ENCODE measurements at places on chromosomes 2 and 18.

DNA sequence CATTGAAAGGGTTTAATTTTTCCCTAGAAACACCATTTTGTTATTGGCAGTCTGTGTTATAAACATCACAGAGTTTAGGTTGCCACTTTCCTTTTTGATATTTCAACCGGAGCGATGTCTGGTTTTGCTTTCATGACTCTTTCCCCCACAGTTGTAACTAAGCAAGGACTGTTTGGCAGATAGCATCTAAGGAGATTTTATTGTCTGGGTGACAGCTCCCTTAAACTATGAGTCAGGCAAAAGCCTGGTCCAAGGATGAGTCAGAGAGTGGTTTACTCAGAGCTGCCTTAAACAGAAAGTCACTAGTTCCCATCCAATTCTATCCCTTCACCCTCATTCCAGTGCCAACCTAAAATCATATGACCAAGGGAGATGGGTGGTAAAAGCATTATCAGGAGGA is 341.6 kb upstream of the VWC2L start:
- DNase-seq: no peak

DNA sequence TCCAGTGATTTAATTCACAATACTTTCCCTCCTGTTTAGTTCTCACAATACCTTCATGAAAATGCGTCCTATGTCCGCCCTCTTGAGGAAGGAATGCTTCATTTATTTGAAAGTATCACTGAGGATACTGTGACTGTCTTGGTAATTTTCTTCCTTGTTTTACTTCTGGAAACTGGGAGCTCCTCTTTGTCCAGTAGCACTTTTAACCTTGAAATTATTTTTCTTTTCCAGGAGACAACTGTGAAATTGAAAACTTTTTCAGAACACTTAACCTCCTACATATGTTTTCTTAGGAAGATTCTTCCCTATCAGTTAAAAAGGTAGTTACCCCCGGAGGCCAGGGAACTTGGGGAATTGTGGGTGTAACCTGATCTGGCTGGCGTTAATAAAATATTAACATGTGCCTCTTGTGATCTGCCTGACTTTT is 58.9 kb upstream of the STON1 start:
- DNase-seq: no peak

- DNase-seq: no peak
Measured at GRCh38 chr2:126674075-126674744, 18.3 kb downstream of the GYPC start.

GRCh38 chr2:219980638-219981037 is 353.2 kb downstream of the SLC4A3 start:
- DNase-seq: no peak

DNA sequence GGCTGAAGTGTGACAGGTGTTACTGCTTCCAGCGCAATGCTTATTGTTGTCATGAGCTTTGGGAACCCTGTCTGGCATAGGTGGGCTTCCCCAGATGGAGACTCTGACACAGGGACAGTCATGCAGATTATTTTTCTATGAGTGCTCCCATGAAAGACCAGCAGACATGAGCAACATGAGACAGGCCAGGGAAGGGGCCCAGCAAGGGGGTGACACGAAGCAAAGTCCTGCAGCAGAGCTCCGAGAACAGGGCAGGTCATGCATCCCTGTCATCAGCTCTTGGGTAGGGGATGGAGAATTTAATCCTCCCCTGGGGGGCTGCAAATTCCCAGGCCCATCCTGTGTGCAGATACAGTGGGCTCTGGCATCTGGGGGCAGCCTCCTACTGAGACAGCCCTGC is 77.4 kb downstream of the CTAGE1 start:
- no peak for DNase-seq

DNA sequence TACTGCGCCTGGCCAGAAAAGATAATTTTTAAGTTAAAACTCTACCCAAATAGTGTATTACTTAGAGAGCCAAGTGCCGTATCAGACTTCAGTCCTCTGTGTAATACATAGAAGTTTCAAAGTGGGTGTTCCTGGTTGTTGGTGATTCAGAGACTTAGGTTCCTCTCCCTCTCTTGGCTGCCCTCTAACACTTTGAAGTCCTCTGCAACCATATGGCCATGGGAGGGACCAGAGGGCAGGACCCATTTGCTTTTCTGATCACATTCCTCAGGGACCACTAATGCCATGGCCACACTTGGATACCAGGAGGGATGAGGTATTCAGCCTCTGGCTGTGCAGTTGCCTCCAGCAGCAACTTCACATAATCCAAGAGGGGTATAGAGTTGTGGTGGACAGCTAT is 131.5 kb downstream of the CAPN13 start:
- DNase-seq: no peak

- no peak for DNase-seq
Measured at GRCh38 chr2:37267685-37268084, 36.2 kb downstream of the NDUFAF7 start.

- no peak for DNase-seq
Measured at GRCh38 chr2:32357318-32358110, 691 bp downstream of the BIRC6 start.

DNA sequence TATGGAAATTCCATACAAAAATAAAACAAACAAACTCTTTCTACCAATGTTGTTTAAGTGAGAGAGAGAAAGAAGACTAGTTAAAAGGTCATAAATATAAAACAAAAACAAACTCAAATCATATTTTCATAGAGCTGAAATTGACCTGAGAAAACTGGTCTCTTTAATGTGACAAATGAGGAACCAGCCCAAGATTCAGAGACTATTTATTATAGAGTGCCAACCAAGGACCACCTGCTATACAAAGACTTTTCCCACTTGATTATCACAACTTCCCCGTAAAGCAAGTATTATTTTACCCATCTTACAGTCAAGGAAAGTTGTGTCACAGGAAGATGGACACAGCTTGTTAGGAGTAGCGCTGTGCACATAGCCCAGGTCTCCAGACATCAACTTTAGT is 13.3 kb downstream of the ANKRD44 start:
- DNase-seq: no peak

- no peak for DNase-seq
Measured at GRCh38 chr2:102487761-102488462, 14.9 kb downstream of the SLC9A4 start.

DNA sequence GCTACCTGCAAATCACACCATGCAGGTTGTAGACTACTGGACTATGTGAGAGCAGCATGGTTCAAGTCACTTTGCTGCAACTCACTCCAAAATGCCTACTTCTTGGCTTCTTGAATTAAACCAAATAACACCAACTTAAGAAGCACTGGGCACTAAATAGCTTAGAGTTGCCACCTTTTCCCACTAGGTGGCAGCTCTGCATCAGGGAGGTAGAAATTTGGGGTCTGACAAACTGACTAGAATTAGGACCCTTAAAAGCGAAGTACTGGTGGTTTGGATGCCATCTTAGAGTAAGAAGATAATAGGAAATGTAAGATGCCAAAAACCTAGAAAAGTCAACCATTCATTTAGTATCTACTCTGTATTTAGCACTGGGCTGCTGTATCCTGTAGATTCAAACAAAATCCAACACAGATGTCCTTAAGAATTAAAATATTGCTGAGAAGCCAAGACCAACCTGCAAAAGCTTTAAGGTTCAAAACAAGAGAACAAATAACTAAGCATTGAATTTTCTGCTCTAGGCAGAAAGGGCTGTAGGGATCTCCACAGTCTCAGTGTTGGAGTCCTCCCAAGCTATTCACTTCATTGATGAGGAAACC is 65.5 kb downstream of the CCBE1 start:
- no peak for DNase-seq

GRCh38 chr2:18820966-18821365 is 231.6 kb upstream of the NT5C1B start:
- DNase-seq: no peak

DNA sequence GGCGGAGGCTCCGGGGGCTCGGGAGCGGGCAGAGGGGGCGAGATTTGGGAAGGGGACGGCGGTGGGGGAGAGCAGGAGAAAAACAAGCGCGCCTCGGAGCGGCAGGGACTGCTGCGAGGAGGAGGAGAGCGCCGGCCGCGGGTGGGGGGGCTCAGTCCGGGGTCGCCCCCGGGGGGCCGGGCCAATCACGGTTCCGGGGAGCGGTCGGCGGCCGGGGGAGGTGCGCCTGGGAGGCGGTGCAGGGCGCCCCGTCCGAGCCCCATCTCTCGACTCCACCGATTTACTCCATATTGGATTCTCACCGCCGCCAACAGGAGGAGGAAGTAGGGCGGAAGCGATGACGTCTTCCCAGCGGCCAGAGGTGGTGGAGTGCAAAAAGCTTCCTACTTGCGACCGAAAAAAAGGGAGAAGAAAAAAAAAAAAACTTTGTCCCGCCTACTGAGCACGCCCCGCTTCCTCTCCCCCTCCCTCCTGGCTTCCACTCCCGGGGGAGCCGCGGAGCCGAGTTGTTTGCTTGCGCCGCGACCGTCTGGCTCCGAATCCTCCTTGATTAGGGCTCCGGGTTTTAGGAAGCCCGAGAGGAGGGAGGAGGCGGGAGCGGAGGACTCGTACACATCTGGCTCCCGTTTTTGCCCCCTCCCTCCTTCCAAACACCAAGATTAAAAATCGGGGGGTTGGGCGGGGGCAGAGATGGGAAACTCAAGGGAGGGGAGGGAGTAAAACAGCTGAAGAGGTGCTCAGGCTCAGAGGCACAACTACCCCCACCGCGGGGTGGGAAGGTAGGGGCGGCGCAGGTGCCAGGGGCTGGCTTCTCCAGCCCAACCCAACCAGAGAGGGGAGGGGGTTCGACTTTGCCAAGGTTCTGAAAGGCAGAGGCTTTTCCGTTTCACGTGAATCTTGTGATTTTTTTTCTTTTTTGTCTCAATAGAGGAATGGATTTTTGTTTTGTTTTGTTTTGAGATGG is at the start of gene SPRED2:
Gene SPRED2, minus strand, starts transcription at position 373 of the 964 bp plus-strand sequence. CDS start 612 bp downstream, outside the sequence.
- no peak for DNase-seq

- DNase-seq: no peak
Measured at GRCh38 chr2:17162713-17163112, 355.5 kb downstream of the RAD51AP2 start.

DNA sequence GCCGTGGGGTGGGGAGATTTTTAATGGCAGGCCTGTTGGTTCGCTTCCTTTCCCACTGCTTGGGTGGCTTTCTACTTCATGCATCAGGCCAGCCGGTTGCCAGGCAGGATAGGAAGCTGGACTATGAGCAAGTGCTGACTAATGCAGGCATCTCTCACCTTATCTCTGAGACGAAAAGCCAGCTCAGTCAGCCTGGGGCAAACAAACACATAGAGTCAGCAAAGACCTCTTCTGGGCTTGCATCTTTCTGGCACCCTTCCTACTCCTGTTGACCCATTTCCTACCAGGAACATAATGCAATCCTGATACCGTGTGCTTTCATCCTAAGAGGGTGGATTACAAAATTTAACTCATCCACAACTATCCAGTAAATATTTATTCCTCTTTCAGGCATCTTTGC is 416.6 kb upstream of the MEX3C start:
- DNase-seq: no peak

- DNase-seq: no peak
Measured at GRCh38 chr18:57008001-57008686, 138.7 kb upstream of the BOD1L2 start.

- DNase-seq: no peak
Measured at GRCh38 chr18:32507093-32507492, 36.4 kb upstream of the GAREM1 start.

GRCh38 chr2:53785366-53785765 is 1.4 kb downstream of the ASB3 start:
- no peak for DNase-seq

DNA sequence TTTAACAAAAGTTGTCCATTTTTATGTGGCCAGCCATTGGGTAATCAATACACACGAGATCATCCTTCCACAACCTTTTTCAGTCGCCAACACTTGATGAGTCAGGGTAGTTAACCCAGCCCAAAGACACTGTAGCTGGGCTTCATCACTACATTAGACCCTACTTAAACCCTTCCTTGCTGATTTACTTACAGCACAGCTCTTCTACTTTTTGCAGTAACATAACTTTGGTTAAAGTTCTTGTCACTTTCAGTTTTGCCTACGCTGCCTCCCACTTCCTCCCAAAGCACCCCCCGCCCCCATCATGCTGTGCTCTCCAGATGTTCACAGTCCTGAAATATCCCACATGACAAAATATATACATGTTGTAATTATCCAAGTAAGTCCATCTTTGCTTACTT is 103.6 kb downstream of the CDK15 start:
- DNase-seq: no peak

- no peak for DNase-seq
Measured at GRCh38 chr2:169348321-169349024, 13.9 kb downstream of the LRP2 start.

GRCh38 chr18:55452123-55452611 is 135.8 kb downstream of the TCF4 start:
- DNase-seq: no peak

GRCh38 chr2:109331896-109332848 is 203.2 kb downstream of the SH3RF3 start:
- DNase-seq: no peak

- no peak for DNase-seq
Measured at GRCh38 chr2:88100489-88100858, 27.4 kb downstream of the FABP1 start.
